ENCODE measurements at places on chromosomes 3 and 15.

DNA sequence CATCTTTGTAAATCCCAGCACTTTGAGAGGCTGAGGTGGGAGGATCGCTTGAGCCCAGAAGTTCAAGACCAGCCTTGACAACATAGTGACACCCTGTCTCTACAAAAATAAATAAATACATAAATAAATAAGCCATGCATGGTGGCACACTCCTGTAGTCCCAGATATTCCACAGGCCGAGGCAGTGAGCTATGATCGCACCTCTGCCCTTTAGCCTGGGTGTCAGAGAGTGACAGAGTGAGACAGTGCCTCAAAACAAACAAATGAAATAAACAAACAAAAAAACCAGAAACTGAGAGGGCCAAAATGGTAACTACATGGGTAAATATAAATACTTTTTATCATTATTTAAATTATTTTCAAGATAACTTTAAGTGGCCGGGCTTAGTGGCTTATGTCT lies 445.4 kb downstream of the ZIC1 start:
- no peak for DNase-seq

- DNase-seq, result peak; percentile 44
Observed at GRCh38 chr15:78709263-78709882, 68.4 kb upstream of the CHRNB4 start.

- no peak for DNase-seq
Observed at GRCh38 chr15:95580121-95580520, 750.4 kb upstream of the NR2F2 start.

- peak; percentile 7 for DNase-seq
Observed at GRCh38 chr15:66673410-66674322, 28.4 kb upstream of the SMAD6 start.

DNA sequence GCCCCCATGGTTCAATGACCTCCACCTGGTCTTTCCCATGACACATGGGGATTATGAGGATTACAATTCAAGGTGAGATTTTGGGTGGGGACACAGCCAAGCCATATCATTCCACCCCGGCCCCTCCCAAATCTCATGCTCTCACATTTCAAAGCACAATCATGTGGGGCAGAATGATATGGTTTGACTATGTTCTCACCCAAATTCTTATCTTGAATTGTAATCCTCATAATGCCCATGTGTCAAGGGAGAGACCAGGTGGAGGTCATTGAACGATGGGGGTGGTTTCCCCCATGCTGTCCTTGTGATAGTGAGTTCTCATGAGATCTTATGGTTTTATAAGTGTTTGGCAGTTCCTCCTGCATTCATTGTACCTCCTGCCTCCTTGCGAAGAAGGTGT lies 2.4 kb upstream of the CLEC3B start:
- DNase-seq, result no peak

DNA sequence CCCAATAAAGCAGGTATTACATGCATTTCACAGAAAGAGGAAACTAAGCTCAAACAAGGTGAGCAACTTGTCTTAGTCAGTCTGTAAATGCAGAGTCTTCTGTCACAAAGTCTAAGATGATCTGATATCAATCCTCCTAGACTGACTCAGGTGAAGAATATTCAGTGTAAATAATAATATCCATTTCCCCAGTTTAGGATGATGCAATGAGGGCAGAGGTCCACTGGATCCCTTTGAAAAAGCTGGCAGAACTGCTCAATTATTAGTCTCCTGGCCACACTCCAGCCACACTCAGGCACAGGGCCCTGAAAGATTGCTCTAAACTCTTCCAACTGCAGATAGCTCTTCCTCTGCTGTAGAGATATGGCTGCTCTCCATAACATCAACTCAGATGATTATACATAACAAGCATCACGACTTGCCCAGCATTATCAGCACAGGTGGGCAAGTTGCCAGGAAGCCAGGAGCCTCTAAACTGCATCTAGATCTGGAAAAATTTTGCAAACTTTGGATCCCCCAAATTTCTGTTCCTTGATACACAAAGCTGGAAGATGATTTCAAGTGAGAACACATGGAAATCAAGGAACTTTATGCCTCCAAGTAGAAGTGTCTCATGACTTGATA lies 129.8 kb upstream of the CPNE4 start:
- no peak for DNase-seq

- DNase-seq, result no peak
Observed at GRCh38 chr15:65595960-65596359, 15.0 kb downstream of the INTS14 start.

DNA sequence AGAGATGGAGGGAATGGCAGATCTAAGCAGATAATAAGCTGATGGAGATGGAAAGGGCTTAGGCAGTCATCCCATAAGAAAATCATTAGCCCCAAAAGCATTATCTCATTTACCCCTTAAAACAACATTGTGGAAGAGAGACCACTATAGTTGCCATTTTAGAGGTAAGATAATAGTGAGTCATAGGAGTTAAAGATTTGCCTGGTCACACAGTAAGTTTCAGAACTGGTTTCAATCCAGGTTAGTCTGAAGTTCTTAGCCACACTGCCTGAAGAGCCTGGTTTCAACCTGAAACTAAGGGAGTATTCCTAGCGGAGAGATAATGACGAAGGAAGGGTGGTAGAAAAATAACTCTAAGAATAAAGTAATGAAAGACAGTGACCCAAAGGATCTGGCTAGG lies 13.0 kb upstream of the UBR1 start:
- no peak for DNase-seq

GRCh38 chr3:143657391-143657790 lies 190.9 kb downstream of the SLC9A9 start:
- no peak for DNase-seq

- DNase-seq, result no peak
Observed at GRCh38 chr3:156602424-156602823, 47.5 kb upstream of the SSR3 start.

GRCh38 chr3:94305835-94306611 lies 243.2 kb downstream of the NSUN3 start:
- no peak for DNase-seq

GRCh38 chr3:40333416-40333815 lies 23.9 kb downstream of the EIF1B start:
- DNase-seq, result peak; percentile 10

GRCh38 chr3:10547841-10548783 lies 42.7 kb upstream of the ATP2B2 start:
- DNase-seq, result no peak

DNA sequence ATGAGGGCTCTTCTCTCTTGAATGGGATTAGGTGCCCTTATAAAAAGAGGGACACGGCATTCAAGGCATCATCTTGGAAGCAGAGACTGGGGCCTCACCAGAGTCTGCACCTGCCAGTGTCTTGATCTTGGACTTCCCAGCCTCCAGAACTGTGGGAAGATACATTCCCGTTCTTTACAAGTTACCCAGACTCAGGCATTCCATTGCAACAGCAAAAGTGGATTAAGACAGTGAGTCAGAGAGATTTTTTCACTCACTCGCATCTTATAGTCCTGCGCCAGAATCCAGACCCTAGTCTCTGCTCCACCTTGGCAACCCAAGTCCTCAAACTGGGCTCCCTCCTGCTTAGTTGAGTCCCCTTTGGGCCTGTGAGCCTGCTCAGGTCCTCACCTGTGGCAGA lies 2.7 kb downstream of the LCTL start:
- DNase-seq, result no peak

DNA sequence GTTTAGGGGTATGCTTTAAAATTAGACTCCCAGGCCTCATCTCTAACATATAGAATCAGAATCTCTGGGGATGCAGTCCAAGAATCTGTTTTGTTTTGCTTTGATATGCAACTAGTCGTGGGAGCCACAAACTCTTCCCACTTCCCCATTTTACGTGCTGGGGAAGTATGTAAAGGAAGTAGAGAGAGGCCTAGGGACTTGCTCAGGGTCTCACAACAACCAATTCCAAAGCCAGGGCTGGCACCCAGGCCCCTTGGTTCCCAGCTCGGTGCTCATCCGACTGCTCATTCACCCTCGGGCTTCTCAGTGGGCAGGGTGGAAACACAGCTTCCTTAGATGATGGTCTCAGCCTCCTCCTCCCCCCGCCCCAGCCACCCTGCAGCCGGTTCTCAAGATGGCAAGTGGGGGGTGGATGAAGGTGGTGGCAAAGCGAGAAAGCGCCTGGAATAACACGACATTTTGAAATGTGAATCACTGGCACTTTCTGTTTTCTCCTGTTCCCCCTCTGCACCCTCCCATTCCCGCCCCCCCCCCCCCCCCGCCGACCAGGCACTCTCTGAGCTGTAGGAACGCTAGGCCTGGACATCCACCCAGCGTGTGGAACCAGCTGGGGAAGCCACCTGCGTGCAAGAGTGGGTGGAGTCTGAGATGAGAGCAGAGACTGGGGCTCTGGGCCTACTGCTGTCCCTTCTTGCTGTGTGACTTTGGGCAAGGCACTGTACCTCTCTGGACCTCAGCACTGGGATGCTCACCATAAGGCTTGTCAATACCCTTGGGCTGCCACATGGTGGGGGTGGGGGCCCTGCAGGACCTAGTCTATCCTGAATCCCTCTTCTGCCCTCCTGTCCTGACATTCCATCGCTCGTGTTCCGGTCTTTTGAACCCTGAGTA lies 214.5 kb downstream of the RPLP1 start:
- DNase-seq, result no peak

- DNase-seq, result no peak
Observed at GRCh38 chr3:192795021-192795420, 67.7 kb upstream of the FGF12 start.

- no peak for DNase-seq
Observed at GRCh38 chr15:97521381-97522285, 438.9 kb upstream of the ARRDC4 start.

- DNase-seq, result no peak
Observed at GRCh38 chr3:147398813-147399534, 7.4 kb downstream of the ZIC4 start.

GRCh38 chr15:77107068-77107467 lies 36.2 kb upstream of the TSPAN3 start:
- no peak for DNase-seq

GRCh38 chr15:75872403-75872990 lies 29.2 kb downstream of the UBE2Q2 start:
- no peak for DNase-seq

- DNase-seq, result no peak
Observed at GRCh38 chr3:130960139-130960795, 66.4 kb downstream of the ASTE1 start.

GRCh38 chr15:32994810-32995424 lies 199.6 kb downstream of the FMN1 start:
- peak; percentile 12 for DNase-seq

- DNase-seq, result no peak
Observed at GRCh38 chr3:42712688-42713372, 10.2 kb upstream of the HHATL start.

DNA sequence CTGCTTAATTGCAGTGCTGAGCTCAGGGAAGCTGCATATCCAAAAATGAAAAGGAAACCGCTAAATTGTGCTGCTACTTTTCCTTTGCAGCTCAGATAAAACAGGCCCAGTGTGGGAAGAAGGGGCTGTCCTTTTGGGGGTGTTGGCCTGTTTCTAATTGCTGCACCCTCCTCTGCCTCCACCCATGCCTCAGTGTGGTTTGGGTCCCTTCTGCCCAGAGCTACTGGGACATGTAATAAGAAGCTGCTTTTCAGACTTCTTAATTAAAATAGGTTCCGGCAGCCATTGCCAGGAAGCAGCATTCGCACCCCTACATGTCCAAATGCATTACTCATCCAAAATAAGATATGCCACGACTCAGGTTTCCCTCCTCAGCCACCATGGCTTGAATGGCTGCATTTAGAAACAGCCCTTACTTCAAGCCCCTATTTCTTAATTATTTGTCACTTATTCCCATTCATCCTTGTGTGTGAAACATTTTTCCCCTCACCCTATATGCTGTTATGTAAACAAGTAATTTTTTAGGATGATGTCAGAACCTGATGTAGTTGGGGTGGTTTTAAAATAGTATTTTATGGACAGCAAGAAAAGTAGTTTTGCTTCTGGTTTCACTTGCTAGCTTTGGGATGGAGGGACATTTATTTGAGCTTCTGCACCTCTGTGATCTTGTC lies 235.9 kb upstream of the CTDSPL start:
- DNase-seq, result no peak

DNA sequence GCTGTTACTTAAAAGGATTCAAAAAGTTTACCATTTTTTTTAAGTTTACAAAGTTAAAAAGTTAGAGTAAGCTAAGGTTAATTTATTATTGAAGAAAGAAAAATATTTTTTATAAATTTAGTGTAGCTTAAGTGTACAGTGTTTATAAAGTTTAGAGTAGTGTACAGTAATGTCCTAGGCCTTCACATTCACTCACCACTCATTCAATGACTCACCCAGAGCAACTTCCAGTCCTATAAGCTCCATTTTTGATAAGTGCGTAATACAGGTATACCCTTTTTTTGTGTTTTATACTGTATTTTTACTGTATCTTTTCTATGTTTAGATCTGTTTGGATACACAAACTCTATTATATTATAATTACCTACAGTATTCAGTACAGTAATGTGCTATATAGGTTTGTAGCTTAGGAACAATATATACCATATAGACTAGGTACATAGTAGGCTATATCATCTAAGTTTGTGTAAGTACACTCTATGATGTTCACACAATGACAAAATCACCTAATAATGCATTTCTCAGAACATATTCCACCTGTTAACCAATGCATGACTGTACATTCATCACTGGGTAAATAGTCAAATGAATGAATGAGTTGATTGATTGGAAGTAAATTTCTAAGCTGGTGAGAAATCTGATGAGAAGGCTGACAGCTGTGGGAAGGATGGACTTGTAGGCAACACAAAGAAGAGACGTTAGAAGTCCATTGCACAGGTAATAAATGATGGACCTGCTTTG lies 95.2 kb upstream of the CDIN1 start:
- DNase-seq, result no peak

- no peak for DNase-seq
Observed at GRCh38 chr15:85354461-85354860, 25.9 kb upstream of the AKAP13 start.

DNA sequence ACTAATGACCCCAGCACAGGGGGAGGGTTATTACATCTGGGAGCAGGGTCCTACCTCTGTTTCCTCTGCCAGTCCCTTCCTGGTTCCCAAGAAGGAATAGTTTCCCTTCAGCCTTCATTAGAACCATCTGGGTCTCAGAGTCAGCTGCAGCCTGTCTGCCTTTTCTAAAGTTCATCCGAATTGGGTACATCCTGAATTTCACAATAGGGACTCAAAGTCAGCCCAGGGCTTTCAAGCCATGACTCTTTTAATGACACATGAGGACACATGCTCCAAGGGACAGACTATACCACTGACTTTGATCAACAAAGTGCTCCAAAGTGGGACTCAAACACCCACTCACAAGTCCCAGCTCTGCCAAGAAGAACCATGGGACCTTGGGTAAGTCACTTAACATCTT lies 12.7 kb upstream of the CRABP1 start:
- no peak for DNase-seq

DNA sequence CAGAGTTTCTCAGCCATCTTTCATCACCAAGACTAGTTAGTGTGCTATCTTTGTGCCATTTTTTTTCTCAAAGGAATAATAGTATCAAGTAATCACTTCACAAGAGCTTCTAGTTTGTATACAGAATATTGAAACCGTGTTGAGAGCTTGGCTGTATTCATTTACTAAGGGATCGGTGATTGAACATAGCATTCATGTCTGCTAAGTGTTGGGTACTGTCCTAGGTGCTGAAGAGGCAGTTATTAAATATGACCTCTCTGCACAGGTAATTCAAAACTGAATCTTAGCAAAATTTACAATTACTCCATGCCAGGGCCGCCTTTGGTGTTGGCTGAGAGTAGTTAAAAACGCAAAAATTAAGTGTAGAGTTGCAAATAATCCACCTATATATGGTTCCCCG lies 355.3 kb upstream of the RORA start:
- no peak for DNase-seq

GRCh38 chr3:196454935-196455334 lies 22.7 kb upstream of the UBXN7 start:
- no peak for DNase-seq

Measured in G401 (cell line).